ENCODE measurements at places on chromosomes 3 and 15.

GRCh38 chr3:93855401-93855800 lies 118.3 kb downstream of the PROS1 start:
- no peak for DNase-seq

DNA sequence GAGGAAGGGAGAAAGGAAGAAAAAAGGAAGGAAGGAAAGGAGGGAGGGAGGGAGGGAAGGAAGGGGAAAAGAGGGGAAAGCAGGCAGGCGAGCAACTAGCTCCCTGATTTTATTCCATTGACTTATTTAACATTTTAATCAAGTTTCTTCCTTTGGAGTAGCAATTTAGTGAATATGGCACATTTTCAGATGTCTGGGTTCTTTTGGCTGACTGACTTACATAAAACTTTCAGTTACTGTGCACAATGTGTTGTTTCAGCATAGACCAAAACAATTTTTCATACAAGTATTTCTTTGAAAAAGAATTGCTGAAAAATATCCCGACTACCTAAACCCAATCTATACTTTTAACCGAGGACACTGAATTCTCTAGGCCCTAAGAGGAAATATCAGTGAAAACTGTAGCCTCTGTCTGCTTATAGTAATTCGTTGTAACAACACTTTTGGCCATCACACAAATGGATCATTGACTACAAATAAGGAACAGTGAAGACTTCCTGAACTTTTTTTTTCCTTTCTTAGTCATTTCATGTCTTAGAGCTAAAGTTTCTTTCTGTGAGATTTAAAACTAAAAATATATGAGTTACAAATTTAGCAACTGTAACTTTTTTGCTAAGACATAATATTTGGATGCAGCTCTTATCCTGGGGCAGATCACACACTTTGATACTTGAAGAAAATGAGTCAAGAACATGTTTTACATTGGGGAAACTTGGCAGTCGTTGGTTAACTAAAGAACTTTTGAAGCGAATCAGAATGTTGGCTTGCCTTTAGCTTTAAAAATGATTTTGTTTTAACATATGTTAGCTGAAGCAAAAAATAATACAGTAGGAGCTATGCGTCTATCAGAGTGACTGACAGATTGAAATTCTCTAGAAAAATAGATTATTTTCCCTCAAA lies 79.6 kb downstream of the SOX2 start:
- no peak for DNase-seq

GRCh38 chr3:135235541-135235940 lies 440.5 kb downstream of the EPHB1 start:
- no peak for DNase-seq

- no peak for DNase-seq
Observed at GRCh38 chr3:152402695-152403451, 134.1 kb downstream of the MBNL1 start.

DNA sequence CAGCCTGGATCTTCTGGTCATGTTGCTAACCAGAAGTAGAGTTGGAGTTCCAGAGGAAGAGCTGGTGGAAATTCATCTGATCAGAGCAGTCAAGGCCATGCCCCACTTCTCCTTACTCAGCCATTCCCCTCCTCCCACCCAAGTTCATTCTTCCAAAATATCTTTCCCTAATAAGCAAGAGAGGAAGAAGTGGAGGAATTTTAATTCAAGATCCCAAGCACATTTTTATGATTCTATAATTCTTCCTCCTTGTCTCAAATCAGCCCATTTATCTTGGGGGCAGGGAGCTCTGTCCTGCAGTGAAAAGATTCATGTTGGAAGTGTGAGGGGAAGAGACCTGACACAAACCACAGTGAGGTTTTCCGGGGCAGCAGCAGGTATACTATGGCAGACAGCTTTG lies 85.0 kb upstream of the GALNT15 start:
- no peak for DNase-seq

DNA sequence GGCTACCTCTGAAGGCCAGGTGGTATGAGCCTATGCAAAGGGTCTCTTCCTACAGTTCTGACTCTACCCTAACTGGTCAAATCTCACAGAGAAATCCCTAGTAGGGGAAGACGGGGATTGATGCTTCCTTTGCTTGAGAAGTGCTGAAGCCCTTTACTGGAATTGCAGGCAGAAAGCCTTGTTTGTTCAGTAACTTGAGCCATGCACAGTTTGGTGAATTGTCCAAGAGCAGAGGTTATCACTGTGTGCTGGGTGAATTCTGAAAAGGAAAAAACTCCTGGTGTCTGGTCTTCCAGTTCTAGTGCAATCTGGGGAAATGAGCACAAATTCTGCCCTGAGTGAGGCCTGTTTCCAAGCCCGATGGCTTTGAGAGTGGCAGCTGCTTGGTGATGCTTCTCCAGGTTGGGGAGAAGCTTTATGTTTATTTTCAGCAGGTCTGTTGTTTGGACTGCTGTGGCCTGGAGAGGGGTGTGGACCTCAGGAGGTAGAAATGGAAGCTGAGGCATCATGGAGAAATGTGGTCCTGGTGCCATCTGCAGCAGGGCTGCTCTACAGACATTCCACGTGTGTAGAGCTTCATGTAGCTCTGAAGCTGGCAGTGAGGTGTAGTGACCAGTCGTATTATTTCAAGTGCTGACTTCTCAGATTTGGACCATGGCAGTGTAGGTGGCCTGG lies 60.9 kb downstream of the ARNT2 start:
- no peak for DNase-seq

Measured in Jurkat, Clone E6-1 (cell line).